Activated T-helper 1 cell treated with anti-CD3 and anti-CD28 coated beads, Interleukin-12 subunit alpha, Interleukin-12 subunit beta, Interleukin-2, Interleukin-4 antibody, amounts not matched to agents 30 ng/mL and 10 ng/mL and 1 ng/mL, durations not matched to agents 14 hours and 24 hours and 36 hours (primary cell): ENCODE measurements at places on chromosomes 5 and 9.
A peak's percentile ranks its signal among the peaks of the same experiment; 100 is the strongest.

DNA sequence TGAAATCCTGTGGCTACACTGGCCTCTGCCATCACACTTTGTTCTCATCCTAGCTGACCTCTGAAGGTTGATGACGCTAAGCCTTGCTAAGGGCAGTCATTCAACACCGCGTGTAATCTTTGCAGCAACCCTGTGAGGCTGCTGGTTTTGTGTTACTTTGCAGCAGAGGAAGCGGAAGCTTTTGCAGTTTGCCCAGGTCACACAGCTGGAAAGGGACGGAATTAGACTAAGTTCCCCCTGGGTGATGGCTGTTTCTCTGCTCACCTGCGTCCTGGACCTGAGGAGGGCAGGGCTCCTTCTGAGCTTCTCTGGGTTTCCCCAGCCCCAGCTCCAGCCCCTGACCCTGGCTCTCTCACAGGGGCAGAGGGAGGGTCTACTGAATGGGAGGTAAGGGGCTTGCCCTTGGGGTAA lies 7.3 kb upstream of the SLC25A51 start:
- DNase-seq, result no peak

DNA sequence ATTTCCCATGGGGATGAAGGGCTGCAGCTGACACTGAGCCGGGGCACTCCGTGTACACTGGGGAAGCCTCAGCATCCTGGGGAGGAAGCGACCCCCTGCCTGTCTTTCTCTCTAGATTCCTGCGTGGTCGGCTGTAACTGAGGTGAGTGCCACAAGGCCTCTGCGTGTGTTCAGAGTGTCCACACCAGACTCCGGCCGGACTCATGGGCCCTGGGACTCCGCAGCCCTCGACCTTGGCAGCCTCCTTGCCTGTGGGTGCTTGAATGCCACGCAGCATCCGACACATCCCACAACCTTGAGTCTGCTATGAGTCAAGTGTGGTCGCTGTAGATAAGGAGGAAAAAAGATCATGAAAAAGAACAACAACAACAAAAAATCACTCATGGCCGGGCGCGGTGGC lies 23.4 kb downstream of the PAEP start:
- DNase-seq, result no peak

DNA sequence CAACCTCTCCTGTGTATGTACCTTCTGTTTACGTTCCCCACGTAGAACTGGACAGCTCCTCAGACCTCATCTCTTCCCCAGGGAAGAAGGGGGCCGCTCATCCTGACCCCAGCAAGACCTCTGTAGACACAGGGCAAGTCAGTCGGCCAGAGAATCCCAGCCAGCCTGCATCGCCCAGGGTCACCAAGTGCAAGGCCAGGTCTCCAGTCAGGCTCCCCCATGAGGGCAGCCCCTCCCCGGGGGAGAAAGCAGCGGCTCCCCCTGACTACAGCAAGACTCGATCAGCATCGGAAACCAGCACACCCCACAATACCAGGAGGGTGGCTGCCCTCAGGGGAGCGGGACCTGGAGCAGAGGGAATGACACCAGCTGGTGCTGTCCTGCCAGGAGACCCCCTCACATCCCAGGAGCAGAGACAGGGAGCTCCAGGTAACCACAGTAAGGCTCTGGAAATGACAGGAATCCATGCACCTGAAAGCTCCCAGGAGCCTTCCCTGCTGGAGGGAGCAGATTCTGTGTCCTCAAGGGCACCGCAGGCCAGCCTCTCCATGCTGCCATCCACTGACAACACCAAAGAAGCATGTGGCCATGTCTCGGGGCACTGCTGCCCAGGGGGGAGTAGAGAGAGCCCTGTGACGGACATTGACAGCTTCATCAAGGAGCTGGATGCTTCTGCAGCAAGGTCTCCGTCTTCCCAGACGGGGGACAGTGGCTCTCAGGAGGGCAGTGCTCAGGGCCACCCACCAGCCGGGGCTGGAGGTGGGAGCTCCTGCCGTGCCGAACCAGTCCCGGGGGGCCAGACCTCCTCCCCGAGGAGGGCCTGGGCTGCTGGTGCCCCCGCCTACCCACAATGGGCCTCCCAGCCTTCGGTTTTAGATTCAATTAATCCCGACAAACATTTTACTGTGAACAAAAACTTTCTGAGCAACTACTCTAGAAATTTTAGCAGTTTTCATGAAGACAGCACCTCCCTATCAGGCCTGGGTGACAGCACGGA lies 86.7 kb downstream of the GOLPH3 start:
- DNase-seq, result no peak

GRCh38 chr9:108549184-108549583 lies 306.6 kb downstream of the ACTL7B start:
- DNase-seq, result no peak

DNA sequence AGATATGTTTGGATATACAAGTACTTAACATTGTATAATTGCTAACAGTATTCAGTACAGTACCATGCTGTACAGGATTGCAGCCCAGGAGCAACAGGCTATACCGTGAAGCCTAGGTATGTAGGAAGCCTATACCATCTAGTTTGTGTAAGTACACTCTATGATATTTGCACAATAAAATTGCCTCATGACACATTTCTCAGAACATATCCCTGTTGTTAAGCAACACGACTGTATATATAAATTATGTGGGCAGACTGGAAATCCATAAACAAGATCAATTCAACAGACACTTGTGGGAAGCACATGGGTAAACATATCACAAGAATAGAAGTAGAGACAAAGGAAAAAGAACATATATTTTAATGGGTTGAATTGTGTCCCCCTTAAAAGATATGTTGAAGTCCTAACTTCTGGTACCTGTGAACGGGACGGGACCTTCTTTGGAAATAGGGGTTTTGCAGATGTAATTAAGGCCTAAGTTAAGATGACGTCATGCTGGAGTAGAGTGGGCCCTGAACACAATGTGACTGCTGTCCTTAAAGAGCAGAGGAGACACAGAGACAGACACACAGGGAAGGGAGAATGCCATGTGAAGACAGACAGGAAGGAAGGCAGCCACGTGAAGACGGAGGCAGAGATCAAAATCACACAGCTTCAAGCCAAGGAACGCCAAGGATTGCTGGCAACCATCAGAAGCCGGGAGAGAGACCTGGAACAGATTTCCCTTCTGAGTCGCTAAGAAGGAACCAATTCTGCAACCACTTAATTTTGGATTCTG lies 76.3 kb downstream of the SCAI start:
- no peak for DNase-seq

GRCh38 chr9:95167998-95168397 lies 149.5 kb downstream of the FANCC start:
- peak; percentile 47 for DNase-seq

DNA sequence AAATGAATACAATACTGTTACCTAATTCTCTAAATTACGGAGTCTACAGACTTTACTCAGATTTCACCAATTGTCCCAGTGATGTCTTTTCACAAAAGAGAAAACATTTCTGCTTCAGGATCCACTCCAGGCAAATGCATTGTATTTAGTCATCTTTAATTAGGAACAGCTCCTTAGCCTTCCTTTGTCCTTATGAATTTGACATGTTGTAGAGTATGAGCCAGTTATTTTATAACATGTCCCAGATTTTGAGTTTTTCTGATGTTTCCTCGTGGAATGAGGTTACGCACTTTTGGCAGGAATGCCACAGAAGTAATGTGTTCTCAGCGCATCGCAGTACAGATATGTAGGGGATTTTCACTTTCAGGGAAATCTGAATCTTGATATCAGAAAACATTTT lies 10.5 kb downstream of the HABP4 start:
- no peak for DNase-seq

GRCh38 chr5:2335125-2335732 lies 416.2 kb downstream of the IRX2 start:
- no peak for DNase-seq

DNA sequence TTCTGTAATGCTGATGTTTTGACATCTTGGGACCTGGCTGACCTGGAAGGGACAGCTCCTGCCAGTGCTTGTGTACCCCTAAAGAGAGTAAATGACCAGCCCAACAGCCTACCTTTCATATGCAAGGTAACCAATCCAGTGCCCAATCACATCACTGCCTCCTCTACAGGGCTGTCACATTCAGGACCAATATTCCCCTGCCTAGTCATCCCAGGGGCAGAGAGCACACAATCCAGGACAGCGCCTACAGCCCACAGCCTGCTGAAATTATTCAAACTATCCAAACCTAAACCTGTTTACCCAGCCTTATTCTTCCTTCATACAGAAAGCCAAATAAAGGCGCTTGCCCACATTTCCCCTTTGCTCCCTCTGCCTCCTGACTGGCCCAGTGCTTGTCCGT lies 284.1 kb downstream of the CTNND2 start:
- DNase-seq, result no peak

DNA sequence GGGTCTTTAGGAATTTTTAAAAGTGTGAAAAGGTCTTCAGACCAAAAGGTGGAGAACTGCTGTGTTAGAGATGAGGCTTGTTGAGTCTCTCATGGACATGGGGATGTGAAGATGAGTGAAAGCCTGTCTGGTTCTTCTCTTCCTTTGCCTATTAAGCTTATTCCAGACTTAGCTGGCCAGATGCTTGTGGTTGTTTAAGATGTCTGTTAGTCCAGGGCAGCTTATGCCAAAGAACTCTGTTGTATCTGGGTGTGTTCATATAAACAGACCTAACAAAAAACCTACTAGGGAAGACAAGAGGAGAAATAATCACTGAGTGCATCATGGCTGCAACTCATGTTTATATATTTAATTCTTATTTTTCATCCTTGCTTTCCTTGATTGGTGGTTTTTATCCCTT lies 57.5 kb upstream of the NCS1 start:
- no peak for DNase-seq

DNA sequence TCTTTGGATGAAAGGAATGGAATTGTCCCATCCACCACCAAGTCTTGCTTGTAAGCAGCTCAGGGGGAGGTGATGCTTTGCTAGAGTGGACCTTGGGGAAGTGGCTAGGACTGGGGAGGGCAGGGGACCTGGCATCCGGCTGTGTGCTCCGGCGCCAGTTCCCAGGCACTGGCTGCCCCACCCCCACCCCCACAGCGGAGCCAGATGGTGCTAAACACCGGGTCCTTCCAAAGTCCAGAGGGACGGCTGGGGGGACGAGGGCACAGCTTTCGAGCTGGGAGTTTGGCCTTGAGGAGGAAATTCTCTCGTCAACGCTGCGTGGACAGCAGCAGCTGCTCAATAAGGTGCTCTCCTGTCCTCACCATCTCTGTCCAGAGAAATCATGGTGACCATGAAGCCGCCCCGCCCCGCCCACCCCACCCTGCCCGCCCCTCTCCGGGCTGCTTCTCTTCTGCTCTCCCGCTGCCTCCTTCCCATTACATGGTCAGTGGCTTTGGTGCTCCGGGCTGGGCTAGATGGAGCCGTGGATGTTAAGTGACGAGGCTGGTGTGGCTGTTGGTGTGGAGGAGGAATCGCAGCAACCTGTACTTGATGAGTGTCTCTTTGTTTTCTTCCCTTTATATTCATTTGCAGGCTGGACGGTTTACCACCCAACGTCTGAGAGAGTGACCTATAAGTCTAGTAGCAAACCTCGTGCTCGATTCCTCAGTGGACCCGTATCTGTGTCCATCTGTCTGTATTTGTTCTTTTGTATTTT lies 115.7 kb downstream of the WNK2 start:
- DNase-seq, result no peak

- no peak for DNase-seq
Measured at GRCh38 chr5:122180146-122180712, 50.9 kb downstream of the ZNF474 start.

GRCh38 chr9:136602193-136602885 lies 56.5 kb upstream of the NOTCH1 start:
- DNase-seq, result no peak
